ENCODE measurements at places on chromosomes 12 and 14.

GRCh38 chr12:69657376-69658137 is 41.5 kb downstream of the BEST3 start:
- no peak for DNase-seq

DNA sequence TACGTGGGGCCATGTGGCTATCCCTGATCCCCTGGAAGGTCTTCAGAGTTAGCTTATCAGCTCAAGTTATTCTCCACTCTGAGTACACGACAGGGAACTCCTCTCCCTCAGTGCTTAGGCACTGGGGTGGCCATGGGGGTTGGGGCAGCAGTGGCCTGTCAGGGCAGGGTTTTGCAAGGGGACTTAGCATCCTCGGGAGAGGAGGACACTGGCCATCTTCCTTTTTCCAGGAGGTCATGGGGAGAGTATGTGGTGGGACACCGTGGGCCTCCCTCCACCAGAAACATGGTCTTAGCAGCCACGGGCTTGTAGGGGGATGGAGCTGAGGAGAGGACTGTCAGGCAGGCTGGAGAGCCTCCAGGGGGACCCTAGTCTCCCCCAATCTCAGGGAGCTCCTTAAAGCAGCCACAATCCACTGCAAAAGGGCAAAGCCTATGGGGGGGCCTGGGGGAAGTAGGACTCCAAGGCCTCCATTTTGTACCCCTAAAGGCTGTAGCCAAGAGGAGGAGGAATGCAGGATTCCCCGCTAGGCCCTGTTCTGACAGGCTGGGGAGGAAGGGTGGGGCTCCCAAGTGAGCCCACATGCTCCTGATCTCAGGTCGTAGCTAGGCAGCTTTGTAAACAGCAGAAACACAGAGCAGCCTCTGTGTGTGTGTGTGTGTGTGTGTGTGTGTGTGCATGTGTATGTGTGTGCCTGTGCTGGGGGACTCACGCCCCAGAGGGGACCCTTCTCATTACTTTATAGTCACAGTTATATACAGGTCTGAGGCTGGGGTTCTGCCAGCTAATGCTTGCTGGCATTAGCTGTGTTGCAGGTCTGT is 36.6 kb downstream of the KRT80 start:
- DNase-seq: no peak

DNA sequence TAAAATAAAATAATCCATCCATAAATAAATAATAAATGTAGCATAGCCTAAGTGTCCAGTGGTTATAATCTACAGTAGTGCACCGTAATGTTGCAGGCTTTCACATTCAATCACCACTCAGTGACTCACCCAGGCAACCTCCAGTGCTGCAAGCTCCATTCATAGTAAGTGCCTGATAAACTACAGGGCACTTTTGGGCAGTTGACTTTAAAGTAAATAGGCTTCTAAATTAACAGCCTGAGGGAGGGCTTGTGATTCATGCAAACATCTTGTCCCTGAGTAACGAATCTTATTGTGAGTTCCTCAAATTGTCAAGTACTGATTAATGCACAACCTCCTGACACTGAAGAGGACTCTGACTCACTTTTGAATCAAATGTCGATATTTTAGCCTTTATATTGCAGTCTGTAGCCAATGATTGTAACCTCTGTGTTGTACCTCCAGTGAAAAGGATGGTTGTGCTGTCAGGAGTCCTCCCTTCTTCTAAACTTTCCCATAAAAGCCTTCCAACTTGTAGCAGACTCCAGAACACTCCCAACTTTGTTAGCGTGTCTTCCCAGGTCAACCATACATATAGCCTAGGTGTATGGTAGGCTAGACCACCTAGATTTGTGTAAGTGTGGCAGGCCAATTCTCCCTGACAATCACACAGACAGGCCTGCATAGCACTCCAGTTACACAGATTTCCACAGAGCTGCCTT is 55.0 kb upstream of the BICD1 start:
- DNase-seq: peak; percentile 53

- no peak for DNase-seq
These were observed 411.6 kb upstream of the FBXO33 start for GRCh38 chr14:39843881-39844280.

DNA sequence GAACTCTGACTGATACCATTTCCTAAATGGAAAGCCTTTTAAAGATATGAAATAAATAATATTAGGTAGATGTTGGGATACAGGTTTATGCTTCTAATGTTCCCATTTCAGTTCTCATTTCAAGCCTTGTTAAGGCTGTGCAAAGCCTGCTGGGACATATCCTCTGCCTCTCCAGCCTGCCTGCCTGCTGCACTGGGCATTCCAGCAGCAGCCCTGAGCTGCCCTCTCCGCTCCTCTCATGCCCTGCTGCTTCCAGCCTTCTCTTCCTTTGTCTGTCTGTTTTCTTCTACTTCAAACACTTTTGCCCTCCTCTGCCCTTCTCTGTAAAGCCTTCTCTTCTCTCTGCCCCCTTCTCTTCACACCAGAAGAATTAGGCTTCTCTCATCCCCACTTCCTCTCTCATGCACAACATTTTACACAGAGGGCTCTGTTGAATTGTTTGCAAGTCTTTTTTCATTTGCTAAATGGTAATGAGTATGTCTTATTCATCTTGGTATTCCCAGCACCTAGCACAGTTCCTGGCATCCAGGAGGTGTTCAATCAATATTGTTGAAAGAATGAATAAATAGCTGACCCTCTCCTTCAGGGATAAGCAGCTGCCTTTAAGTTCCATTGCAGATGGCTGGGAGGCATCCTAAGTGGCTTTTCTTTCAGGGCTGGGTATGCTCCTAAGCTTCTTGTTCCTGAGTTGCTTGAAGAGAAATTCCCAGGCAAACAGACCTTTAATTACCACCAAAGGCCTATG is 292.3 kb downstream of the TMEM117 start:
- DNase-seq: no peak

DNA sequence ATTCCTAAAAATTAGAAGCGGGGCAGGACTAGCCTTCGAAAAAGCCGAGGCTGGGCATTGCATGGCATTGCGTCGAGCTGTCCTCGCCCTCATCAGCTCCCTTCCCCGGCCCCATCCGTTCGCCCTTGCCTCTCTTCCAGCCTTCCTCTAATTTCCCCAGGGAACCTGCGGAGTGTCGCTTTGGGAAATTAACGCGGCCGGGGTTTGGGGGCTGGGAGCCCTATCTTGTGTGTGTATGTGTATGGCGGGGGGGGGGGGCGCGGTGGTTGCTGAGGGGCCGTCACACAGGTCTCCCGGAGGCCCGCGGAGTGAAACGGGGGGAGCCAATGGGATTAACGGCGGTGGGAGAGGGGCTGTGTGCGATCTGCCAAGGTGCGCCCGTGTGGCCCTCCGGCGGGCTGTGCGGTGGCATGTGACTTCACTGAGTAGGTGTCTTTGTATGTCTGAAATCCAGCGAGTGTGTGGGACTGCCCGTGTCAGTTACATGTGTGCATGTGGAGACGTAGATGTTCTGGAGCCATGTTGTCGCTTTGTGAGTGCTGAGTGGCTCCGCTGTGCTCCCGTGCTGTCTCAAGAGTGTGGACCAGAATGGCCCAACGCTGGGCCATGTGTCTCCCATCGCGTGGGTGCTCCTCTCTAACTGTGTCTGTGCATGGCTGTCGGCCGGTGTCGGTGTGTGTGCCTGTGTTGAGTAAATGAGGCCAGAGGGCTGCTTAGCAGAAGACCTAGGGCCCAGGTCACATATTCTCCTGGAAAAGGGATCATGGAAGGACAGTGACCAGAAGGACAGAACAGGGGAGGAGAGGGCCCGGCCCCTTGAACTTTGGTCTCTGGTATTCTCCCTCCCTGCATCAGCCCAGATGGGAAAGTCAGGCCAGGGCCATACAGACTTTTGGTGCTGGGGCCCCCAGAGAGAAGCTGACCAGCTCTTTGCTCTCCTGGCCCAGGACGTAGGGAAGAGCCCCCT is 1.5 kb downstream of the PTMS start:
- DNase-seq: no peak

GRCh38 chr12:92469837-92470236 is 233.0 kb upstream of the PLEKHG7 start:
- DNase-seq: no peak

DNA sequence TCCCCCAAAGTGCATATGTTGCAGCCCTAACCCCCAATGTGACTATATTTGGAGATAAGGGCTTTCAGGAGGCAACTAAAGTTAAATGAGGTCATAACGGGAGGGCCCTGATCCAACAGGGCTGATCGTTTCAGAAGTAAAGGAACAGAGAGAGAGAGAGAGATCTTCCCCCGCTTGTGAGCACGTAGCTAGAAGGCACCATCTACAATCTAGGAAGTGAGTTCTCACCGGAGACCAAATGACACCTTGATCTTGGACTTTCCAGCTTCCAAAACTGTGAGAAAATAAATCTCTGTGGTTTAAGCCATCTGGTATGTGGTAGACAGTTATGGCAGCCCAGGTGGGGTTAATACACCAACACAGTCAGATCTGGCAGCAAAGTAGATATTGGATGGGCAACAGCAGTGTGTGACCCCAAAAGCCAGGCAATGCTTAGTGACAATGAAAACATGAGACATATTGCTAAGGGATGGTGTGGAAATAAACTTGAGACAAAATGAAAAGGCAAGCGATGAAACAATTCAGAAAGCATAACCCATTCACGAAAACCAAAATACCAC is 147.2 kb upstream of the GSC start:
- no peak for DNase-seq

- no peak for DNase-seq
These were observed 562.8 kb downstream of the GALC start for GRCh38 chr14:87430214-87430613.

DNA sequence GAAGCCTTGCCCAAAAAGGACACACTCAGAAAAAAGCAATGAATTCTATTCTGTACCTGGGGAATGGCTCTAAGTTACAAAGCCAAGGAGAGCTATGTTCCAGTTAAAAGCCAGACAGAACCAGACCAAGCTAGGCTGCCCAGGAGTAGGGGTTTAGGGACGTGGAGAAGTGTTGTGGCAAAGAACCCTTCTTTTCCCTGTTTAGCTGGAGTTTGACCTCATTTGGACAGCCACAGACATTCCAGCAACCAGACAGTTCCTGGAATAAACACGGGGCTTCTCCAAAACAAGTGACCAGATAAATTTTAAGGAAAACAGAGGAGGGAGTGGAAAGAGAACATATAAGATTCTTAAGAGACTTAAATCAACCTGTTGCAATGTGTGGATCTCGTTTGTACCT is 62.3 kb downstream of the GCH1 start:
- no peak for DNase-seq

DNA sequence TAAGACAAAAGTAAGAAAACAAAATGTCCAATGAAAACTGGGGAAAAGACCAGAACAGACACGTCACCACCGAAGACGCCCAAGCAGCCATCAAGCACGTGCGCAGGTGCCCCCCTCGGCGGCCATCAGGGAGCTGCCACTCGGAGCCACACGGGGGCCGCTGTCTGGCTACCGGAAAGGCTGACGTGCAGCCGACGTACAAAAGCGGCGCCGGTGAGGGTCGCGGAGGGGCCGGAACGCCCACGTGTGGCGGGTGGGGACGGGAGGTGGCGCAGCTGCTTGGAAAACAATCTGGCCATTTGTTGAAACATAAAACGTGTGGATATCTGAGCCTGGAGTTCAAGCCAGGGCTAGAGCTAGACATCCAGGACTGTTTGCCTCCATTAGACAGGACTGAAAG is 60.7 kb downstream of the GALNT9 start:
- DNase-seq: no peak

DNA sequence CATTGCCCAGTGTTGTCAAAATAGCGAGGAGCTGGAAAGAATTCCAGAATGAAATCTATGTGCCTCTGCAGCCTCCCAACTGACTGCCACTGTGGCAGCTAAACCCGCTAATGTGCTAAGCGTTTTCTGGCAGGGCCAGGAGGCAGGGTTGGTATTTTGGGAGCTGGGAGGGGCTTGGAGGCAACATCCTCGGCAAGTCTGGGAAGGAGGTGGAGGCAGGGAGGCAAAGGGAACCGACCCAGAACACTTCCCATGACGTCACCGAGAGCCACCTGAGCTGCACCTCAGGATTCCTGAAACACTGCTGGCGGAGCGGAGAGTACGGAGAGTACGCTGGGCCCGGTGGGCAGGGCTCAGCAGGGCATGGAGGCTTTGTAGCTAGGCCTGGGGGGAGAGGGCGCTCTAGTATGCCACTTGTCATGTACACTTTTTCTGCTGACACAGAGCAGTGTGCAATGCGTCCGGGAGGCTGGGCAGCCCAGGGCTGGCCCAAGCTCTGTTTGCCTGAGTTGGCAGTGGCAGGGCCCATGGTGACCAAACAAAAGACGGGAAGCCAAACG is 81.5 kb downstream of the DPF3 start:
- DNase-seq: no peak

DNA sequence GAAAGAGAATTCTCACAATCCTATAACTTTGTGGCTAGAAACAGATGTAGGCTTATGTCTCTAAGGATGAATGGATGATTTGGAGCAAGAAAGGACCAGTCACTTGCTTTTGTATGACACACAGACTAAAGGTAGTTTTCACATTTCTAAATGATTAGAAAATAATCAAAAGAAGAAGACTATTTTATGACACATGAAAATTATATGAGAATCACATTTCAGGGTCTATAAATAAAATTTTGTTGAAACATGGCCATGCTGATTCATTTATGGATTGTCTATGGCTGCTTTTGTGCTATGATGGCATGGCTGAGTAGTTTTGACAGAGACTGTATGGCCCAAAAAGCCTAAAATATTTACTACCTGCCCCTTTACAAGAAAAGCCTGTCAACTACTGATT is 49.4 kb upstream of the FRMD6 start:
- no peak for DNase-seq

- DNase-seq: no peak
These were observed 61.4 kb downstream of the WSCD2 start for GRCh38 chr12:108190529-108190928.

- DNase-seq: no peak
These were observed 27.8 kb upstream of the KCNA5 start for GRCh38 chr12:5015711-5016492.

GRCh38 chr14:67806246-67806645 is 10.1 kb downstream of the ZFYVE26 start:
- DNase-seq: no peak

DNA sequence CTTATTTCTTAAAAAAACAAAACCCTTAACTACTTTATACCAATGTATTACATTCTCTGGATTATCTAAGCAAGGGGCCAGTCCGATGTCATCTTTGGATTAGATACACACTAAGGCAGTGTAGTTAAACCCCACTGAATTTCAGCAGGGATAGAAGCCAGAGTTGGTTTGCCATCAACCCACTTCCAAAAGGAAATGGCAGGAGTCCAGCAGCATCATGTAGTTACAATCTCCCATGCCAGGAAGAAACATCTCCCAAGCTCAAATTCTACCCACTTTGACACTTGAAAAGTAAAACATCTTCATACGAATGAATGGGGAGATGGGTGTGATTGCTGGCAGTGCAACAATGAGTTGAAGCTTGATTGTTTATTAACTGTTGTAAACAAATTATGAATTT is 203.5 kb upstream of the PLXNC1 start:
- no peak for DNase-seq

All from AG09309 (cell line).